ENCODE measurements at places on chromosomes 5 and 9.

GRCh38 chr9:4207881-4208615, 91.8 kb downstream of the GLIS3 start:
- DNase-seq: no peak

DNA sequence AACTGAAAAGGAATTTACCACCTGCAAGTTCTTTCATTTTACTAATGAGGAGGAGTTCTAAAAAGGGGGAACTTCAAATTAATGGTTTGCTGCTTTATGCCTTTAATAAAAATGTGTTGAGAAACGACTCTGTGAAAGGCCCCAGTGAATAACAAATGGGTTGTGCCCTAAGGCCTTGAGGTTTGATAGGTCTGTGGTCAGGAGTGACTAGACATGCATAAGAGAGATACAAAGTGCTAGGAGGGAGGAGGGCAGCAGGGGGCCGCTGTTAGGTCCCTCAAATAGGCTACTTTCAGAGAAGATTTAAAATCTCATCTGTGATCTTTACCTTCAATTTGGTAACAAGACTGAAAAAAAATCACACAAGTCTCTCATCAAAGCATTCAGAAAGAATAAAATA, 58.3 kb downstream of the FAM81B start:
- DNase-seq: no peak

- no peak for DNase-seq
These were observed 207.0 kb downstream of the DMAC1 start for GRCh38 chr9:7592321-7593316.

DNA sequence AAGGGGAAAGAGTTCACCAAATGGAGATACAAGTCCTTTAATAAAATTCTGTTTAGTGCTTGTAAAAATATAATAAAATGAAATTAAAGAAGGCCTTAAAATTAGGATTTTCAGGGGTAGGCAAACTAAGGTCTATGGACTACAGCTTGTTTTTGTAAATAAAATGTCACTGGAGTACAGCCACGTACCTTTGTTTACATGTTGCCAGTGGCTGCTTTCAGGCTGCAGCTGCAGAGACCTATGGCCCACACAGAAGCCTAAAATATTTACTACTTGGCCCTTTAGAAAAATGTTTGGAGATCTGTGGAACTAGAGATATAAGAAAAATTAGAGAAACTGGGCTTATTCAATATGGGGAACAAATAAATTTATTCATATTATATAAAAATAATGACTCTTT, 122.8 kb downstream of the RPS23 start:
- no peak for DNase-seq

DNA sequence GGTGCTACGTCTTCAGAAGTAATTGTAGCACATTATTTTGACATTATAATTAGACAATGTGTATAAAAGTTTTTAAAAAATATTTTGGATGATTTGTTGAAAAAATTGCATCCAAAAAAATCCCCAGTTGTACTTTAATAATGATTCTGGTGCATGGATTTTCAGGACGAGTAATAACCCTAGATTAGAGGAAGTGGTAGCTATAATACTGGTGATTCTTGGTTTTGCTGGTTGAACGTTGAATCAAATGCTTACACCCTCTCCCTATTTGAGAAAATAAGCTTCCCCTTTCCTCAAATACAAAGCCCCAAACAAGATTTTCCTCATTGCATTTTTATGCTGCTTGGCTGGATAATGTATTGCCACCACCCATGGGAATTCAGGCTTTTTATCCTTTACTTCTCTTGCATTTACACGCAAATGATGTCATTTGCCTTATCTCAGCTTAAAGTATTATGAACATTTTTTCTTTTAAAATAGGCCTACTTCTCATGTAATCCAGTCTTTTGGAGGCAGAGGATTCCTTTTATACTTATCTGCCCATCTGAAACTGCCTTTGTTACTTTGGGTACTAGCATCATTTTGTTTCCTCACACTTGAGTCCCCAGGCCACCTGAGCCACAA, 86.3 kb downstream of the UBE2R2 start:
- no peak for DNase-seq

DNA sequence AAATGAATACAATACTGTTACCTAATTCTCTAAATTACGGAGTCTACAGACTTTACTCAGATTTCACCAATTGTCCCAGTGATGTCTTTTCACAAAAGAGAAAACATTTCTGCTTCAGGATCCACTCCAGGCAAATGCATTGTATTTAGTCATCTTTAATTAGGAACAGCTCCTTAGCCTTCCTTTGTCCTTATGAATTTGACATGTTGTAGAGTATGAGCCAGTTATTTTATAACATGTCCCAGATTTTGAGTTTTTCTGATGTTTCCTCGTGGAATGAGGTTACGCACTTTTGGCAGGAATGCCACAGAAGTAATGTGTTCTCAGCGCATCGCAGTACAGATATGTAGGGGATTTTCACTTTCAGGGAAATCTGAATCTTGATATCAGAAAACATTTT, 10.5 kb downstream of the HABP4 start:
- no peak for DNase-seq

- DNase-seq: no peak
These were observed 85.4 kb downstream of the PCSK1 start for GRCh38 chr5:96347502-96348292.

DNA sequence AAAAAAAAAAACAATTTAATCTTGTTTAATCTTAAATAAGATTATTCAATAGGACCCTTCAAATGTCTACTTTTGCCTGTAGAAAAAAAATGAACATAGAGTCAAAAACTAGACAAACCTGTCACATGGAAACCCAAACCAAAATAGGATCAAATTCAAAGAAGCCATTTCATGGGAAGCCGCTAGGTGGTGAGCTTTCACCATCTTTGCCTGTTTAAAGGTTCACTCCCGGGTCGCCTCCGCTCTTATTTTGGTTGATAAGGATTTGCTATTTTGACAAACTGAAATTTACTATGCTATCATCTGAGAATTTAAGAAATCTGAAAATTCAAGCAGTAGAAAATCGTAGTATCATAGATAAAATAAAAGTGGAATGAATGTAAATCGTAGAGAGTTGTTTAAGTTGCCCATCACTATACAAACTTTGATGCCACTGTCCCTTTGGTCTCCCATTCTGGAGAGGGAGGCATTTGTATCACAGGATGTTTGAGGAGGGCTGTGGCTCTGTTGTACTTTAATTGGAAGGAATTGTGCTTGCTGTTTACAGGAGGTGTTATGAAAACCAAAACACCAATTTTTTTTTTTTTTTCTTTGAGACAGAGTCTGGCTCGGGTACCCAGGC, 43.5 kb upstream of the DNAH5 start:
- no peak for DNase-seq

DNA sequence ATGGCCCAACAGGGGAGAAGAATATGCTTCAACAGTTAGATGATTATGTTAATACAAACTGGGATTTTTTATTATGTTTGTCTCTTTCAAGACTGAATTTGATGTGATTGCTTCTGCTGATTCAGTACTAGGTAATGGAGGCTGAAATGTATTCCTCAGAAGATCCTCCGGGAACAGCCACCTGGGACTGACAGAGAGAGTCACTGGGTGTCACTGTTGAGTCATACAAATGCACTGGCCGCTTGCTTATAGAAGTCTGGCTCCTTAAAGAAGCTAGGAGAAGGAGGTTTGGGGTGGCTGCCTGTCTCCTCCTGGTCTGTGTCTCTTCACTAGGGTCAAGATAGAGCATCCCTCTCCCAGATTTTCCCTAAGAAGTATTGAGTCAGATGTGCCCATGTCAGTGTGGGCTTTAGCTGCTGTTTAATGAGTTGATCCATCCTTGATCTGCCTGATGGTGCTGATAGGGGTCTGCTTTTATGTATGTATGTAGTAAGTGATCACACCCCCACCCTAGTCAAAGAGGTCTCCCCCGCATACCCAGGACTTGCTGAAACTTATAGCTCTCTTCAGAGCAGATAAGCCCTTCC, 773.4 kb downstream of the BRINP1 start:
- no peak for DNase-seq

DNA sequence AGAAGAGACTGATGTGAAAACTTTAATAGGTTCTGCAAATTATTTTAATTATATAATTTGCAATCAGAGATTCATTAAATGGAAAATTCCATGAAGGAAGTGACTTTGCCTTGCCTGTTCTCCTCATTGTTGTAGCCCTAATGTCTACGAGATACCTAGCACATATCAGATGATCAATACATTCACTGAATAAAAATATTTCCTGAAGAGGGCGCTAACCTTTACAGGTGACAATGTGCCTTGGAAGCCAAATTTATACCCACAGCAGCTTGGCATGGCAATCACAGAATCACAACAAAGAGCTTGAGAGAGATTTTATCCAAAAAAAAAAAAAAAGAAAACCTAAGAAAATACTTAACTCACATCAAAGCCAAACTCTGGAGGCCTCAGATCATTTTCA, 17.4 kb downstream of the HAUS6 start:
- no peak for DNase-seq

DNA sequence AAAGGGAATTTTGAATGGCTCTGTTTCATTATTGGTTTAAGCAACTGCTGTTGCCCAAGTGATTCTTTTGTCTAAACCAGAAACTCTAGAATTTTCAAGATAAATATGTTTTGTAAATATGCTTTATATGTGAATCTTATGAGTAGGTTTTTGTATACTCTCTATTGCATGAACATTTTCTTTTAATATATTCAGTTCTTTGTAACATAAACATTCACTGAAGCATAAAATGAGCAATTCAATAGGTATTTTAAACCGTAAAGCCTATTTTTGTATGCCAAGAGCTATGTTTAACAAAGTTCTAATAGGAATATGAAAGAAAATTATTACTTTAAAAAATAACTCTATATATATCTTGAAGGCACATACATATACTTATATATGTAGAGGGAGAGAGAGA, 293.1 kb downstream of the PSAT1 start:
- no peak for DNase-seq

- no peak for DNase-seq
These were observed 72.0 kb downstream of the RETREG1 start for GRCh38 chr5:16544607-16545374.

DNA sequence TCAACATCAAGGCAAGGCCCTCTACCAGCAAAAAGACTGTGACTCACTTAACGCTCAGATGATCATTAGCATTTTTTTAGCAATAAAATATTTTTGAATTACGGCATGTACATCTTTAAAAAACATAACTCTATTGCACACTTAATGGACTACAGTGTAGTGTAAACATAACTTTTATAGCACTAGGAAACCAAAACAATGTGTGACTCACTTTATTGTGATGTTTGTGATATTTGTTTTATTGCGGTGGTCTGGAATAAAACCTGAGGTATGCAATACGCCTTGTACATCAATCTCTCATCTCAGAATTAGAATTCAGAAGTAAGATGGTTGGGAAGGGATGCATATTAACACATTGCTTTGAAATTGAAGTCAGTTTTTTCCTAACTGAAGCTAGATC, 106.9 kb upstream of the PTCH1 start:
- no peak for DNase-seq

DNA sequence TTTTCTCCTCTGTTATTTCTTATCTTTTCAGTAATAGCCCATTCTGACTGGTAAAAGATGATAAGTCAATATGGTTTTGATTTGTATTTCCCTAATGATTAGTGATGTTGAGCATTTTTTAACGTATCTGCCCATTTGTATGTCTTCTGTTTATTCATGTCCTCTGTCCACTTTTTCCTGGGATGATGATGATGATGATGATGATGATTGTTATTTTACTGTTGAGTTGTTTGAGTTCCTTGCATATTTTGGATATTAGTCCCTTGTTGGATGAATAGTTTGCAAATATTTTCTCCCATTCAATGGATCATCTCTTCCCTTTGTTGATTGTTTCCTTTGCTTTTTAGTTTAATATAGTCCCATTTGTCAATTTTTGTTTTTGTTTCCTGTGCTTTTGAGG, 27.0 kb downstream of the UTP15 start:
- no peak for DNase-seq

Data from activated CD8-positive, alpha-beta memory T cell treated with anti-CD3 and anti-CD28 coated beads for 48 hours (primary cell).